ENCODE measurements at places on chromosomes 12 and 14.
A peak's percentile ranks its signal among the peaks of the same experiment; 100 is the strongest.

- no peak for DNase-seq
These were observed 160.5 kb downstream of the ANO2 start for GRCh38 chr12:5784462-5785130.

DNA sequence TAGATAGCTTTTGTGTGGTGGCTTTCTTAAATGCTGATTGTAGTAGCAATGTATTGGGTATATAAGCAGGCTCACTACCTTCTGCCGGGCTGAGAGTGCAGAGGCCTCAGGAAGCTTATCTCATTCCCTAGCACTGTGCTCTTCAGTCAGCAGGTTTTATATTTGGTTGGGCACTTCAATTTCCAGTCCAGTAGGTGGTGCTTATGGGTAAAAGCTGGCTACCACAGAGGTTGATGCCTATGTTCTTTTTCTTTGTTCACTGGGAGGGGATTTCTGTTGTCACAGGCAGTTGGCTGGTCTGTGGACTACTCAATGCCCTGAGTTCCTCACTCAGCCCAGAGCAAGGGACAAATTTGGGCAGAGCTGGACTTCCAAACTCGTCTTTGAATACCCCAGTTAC, 43.0 kb upstream of the GLIPR1 start:
- no peak for DNase-seq

GRCh38 chr12:132356691-132357622, 27.6 kb upstream of the GALNT9 start:
- peak; percentile 63 for DNase-seq

- no peak for DNase-seq
These were observed 88.0 kb downstream of the KIF21A start for GRCh38 chr12:39354955-39355354.

DNA sequence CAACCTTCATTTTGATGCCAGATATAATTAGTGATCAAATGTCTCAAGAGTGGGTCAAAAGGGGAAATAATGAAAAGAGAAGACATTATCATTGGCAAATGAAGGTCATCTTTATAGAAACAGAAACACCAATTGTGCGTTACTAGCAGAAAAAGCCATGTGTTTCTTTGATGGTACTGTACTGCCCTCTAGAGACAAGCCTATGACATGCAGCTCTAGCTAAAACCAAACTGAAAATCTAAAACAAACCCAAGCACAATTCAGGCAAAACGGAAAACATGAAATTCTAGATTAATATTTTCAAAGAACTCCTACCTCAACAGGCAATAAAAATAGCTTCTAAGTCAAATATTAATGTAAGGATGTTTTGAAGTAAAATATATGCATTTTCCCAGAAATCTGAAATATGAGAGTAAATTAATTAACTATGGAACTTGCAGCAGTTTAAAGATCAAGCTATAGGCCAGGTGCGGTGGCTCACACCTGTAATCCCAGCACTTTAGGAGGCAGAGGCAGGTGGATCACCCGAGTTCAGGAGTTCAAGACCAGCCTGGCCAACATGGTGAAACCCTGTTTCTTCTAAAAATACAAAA, 115.4 kb downstream of the KLHL28 start:
- peak; percentile 8 for DNase-seq

GRCh38 chr14:86430853-86431252, 900.9 kb downstream of the FLRT2 start:
- no peak for DNase-seq

- DNase-seq = no peak
These were observed 167.6 kb downstream of the ESR2 start for GRCh38 chr14:64126548-64126947.

DNA sequence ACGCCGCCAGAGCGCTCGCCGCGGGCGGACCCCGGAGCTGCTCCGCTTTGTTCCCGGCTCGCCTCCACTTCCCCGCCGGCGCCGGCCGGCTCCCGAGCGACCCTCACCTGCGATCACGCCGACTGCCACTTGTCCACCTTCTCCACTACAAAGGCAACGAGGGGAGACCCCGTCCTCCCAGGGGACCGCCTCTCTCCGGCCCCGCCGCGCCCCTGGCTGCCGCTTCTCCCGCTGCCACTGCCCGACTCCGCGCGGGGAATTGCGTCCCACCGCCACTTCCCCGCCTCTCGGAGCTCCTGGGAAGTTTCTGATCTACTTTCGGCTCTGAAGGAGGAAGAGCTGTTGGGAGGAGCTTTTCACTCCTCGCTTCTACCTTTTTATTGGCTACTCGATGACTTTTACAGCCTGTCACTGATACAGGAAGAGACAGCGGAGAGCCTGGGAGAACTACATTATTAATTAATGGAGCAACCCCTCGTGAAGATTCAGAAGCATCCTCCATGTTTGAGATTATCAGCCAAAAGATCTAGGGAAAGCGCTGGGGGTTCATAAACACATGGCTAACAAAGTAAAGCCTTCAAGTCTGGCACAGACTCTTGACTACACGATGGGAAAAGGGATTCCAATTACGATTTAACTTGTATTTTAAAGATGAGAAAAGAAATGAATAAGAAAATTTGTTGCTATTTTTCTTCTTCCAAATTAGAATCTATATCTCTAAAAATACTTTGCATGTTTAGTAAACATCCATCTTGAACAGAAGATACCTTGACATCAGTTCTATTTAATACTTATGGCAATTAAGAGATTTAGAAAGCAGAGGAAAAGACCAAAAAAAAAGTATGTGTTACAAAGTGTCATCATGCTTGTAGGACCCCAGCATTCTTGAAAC, at the start of gene BAZ1A:
BAZ1A (minus strand) TSS at position 330 of the 892 bp plus-strand sequence. CDS start 756 bp downstream, outside the sequence.
- DNase-seq = peak; percentile 85

GRCh38 chr14:76277586-76278130, 98.3 kb upstream of the ESRRB start:
- no peak for DNase-seq

GRCh38 chr12:94150240-94151121, 2.1 kb downstream of the PLXNC1 start:
- DNase-seq = no peak

- DNase-seq = no peak
These were observed 578.6 kb downstream of the RERGL start for GRCh38 chr12:17511369-17511768.

DNA sequence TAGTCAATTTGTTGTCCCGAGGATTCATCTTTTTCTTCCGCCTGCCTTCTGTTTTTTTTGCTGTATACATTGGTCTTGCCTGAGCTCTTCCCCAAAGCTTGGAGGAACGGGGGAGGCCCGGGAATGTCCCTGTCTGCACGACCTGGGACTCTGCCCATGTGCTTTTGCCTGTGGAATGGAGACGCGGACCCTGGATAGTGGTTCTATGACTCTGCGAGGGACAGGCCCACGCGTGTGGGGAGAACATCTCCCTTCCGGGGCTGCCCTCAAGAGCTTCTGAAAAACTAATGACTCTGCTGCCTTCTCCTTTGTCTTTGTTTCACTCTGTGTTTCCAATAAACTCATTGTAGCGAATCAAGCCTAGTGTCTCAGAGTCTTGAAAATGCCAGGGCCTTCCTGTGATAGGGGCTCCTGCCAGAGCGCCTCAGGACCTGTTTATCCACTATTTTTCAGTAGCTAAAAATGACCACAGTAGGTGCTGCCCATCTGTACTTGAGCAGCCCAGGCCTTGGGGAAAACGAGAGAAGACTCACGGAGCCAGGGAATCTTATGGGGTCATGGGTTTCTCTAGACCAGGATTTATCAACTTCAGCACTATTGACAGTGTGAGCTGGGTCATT, 12.3 kb downstream of the KRT83 start:
- no peak for DNase-seq

DNA sequence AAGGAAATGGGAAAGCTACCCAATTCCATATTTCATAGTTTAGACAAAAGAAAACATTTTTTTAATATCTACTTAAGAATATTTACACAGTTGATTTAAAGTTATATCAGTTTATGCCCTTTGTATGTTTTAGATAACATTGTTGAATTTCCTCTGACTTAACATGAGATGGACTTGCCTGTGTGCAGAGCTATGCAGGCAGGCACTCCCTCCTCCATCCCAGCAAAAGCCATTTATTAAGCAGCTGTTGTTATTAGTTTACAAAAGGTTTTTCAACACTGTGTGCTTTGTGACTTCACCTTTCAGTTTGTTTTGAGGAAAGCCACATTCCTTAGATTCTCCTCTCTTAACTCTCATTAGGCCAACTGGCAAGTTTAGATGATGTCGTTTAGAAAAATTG, 337.5 kb upstream of the PDE3A start:
- no peak for DNase-seq

GRCh38 chr12:107568718-107569117, 116.9 kb upstream of the PWP1 start:
- DNase-seq = peak; percentile 45

DNA sequence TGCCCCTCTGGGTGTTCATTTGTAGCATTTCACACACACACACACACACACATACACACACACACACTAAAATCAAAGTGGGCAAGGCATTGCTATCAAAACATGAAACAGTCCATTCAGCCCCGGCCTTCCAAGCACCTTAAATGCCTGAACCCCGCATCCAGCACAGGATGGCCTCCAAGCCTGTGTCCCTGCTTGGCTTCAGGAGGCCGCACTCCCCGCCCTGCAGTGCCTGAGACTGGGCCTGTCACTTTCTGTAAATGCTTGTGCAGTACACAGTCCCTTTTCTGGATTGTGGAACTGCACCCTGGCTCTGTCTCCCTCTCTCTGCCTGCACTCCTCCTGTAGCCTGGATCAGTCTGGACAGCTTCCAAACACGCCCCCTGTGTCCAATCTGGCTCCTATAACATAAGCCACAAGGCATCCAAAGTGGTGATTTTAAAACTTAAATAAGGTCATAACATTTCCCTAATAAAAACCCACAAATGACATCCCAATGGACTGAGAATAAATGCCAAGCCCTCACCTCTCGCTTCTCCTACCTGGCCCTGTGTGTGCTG, 972.2 kb upstream of the TMEM132C start:
- DNase-seq = no peak

GRCh38 chr14:61632401-61632800, 62.9 kb upstream of the HIF1A start:
- DNase-seq = no peak

DNA sequence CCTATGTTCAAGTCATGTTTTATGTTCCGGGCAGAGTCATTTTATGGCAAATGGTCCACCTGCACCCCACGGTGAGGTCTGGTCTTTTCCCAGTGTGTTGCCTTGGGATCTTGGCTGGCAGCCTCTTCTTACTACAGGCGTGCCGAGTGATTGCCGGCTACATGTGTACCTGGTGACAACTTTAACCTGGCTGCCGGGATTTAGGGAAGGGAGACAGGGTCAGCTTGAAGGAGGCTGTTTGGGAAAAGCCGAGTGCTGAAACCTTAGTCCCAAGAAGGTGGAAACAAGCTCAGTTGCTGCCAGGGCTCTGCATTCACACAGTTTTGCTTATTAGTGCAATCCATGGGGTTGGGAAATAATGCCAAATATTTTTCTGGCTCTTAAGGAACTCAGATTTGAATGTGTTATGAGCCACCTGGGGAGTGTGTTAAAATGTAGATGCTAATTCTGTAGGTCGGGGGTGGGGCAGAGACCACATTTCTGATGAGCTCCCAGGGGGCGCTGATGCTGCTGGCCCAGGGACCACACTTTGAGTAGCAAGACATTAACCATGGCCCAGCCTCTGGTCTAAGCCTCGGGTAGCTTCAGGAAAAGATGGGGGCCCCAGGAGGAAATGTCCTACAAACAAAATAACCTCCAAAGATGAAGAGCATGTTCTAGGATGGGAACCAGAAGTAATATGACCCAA, 179.6 kb downstream of the TBX5 start:
- DNase-seq = no peak

DNA sequence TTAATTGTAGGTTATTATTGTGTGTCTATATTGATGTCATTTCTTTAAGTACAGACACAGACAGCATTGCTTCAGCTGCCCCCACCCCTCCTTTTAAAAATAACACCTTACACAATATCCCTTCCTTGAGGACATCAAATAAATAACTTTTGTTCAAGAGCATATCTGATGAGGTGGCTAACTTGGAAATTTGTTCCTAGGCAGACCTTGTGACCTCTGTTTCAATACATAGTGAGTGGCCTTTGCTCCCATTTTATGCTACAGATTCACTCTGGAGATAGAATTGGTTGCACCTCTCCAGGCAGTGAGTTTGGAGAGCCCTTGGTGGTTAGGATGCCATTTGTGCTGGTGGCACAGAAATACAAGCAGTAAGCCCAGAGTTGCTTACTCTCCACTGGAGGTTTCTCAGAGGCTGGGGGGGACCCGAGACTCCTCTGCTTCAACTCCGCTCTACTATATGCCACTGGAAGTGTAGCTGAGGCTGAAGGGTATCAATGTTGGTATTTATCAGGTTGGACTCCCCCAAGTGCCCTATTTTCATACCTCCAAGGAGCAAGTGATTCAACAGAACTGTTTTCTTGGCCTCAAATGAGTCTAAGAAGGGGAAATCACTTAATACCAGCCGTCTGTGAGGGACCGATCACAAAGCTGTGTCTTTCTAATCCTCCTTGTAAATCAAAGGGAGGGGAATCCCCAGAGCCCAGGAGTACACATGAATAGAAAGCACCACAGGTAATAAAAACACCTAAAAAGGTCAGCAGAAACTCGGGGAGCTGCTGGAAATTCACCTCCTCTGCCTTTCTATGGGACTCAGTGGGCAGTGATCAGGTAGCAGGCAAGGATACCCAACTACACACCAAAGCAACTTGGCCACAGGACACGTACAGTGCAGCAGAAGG, 463.1 kb downstream of the RAD51B start:
- no peak for DNase-seq

- no peak for DNase-seq
These were observed 37.9 kb upstream of the MDM1 start for GRCh38 chr12:68370006-68370590.

- DNase-seq = peak; percentile 36
These were observed at the start of gene PTPN21 for GRCh38 chr14:88554457-88555286. TSS of gene PTPN21 (minus strand) at chr14:88555007. CDS start at chr14:88550417, 4,590 bp downstream.

All from RCC 7860 (cell line).